ENCODE measurements at places on chromosomes 11 and 22.

DNA sequence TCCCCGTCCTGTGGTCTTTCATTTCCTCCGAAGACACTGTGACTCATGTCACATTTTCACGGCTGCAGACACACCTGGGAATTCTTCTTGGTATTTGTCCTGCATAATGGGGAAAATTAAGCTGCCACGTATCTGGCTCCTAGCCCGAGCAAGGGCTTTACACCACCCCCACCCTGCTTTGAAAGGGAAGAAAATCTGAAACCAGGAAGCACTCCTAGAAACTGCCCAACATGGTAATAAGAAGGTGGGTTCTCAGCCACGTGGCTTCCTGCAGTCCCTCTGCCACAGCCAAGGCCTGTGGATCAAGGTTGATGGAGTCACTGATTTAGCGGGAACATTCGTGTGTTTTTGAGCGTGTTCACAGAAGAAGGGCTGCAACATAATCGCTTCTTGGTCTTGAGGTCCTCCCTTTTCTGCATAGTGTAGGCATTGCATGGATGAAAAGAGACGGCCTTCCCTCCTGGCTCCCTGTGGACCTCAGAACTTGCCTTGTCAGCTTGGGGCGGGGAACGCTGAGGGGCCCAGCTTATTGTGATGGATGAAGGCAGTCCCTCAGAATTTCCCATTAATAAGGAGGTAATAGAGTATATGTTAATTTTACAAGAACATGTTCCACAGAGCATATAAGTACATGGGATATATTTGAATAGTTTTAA, 292.0 kb downstream of the NTM start:
- DNase-seq, result no peak

- DNase-seq, result no peak
Measured at GRCh38 chr11:17293311-17293710, 16.8 kb downstream of the NUCB2 start.

GRCh38 chr22:36435516-36436415, 45.7 kb downstream of the TXN2 start:
- no peak for DNase-seq

- DNase-seq, result peak; percentile 22
Measured at GRCh38 chr22:50599816-50600455, 657 bp upstream of the MAPK8IP2 start.

- no peak for DNase-seq
Measured at GRCh38 chr11:70630816-70631623, 232.7 kb downstream of the CTTN start.

- DNase-seq, result no peak
Measured at GRCh38 chr22:48451891-48452290, 1375.8 kb downstream of the BRD1 start.

GRCh38 chr22:37690901-37691504, 4.9 kb downstream of the NOL12 start:
- DNase-seq, result no peak

DNA sequence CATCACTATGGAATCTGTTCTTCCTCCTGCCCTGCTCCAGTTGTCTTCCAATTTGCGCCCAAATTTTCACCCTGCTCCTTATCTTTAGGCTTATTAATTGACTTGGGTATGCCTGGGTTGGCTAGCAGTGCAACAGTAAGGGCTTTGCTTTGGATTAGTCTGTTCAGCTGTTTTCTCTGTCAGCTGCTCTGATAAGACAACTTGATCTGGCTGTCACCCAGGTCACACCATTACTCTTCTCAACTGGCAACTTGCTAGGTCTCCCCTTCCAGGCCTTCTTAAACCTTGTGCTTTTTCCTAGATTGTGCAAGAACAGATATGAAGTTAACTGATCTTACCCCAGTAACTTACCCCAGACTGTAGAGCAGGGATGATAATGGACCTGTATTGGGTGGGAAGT, 357.8 kb upstream of the LARGE1 start:
- no peak for DNase-seq

GRCh38 chr11:117823294-117823945, 1.1 kb downstream of the FXYD2 start:
- no peak for DNase-seq

Data from amniotic stem cell (primary cell).